Thoracic aorta (tissue), 2 donors: ENCODE measurements at places on chromosomes 6 and 20.

- H3K4me3 ChIP-seq, result no peak overlapping the region
- DNase-seq, result no peak
- peaks cover 13% of the 10 kb centered on the region for H3K4me1 ChIP-seq
Measured at GRCh38 chr6:167493976-167494697, 169.3 kb downstream of the TTLL2 start.

GRCh38 chr20:33415948-33416347, 14.6 kb upstream of the CDK5RAP1 start:
- H3K4me1 ChIP-seq, result peaks cover 26% of the 10 kb centered on the region
- peaks cover 29% of the 10 kb centered on the region for H3K36me3 ChIP-seq
- H3K27me3 ChIP-seq, result no peaks in the 10 kb centered on the region
- no peak for DNase-seq

GRCh38 chr20:53599378-53599777, 5.7 kb upstream of the ZNF217 start:
- H3K27ac ChIP-seq, result no peak overlapping the region
- H3K36me3 ChIP-seq, result no peaks in the 10 kb centered on the region
- no peaks in the 10 kb centered on the region for H3K27me3 ChIP-seq
- no peak for DNase-seq

GRCh38 chr6:165671222-165671768, 8.3 kb upstream of the PDE10A start:
- H3K27ac ChIP-seq, result no peak overlapping the region
- DNase-seq, result no peak
- H3K27me3 ChIP-seq, result no peaks in the 10 kb centered on the region
- no peaks in the 10 kb centered on the region for H3K36me3 ChIP-seq
- H3K4me3 ChIP-seq, result no peak overlapping the region

DNA sequence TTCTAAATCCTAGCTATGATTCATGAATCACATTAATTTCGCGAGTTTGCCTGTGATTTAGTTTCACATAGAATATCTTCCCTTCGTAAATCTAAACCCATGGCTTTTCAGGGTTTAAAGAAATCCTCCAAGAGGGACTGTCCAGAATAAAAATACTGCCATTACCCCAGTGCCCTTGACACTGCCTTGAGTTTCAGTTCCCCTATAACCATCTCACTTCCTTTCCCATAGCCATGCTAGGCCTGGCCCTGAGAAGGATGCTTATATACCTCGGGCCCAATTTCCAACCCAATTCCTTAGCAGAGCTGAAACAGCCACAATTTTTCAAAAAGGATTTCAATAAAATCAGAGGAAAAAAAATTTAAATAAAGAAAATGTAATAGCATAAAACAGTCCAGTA, 697.3 kb downstream of the FRK start:
- no peak overlapping the region for H3K27ac ChIP-seq
- DNase-seq, result no peak
- no peak overlapping the region for H3K4me3 ChIP-seq
- no peaks in the 10 kb centered on the region for H3K27me3 ChIP-seq
- H3K36me3 ChIP-seq, result no peaks in the 10 kb centered on the region

GRCh38 chr6:3411967-3412778, 44.7 kb downstream of the SLC22A23 start:
- no peak overlapping the region for H3K4me3 ChIP-seq
- no peaks in the 10 kb centered on the region for H3K36me3 ChIP-seq
- DNase-seq, result no peak
- H3K27ac ChIP-seq, result no peak overlapping the region
